ENCODE measurements at places on chromosomes 12 and 14. TPM values are rescaled to one million over a fixed set of nuclear protein-coding genes. Genes with fewer than 3 reads are reported as not detected.

GRCh38 chr12:8996682-8997405 is 7.5 kb downstream of the KLRG1 start:
- no peak for ATAC-seq

- ATAC-seq: peak; percentile 71
Measured at GRCh38 chr12:117854339-117855012, 114.3 kb downstream of the KSR2 start.

- peak; percentile 25 for ATAC-seq
Measured at GRCh38 chr14:84254290-84254689, 1275.7 kb upstream of the FLRT2 start.

Gene CDCA3
- total RNA-seq: 13.9 TPM

DNA sequence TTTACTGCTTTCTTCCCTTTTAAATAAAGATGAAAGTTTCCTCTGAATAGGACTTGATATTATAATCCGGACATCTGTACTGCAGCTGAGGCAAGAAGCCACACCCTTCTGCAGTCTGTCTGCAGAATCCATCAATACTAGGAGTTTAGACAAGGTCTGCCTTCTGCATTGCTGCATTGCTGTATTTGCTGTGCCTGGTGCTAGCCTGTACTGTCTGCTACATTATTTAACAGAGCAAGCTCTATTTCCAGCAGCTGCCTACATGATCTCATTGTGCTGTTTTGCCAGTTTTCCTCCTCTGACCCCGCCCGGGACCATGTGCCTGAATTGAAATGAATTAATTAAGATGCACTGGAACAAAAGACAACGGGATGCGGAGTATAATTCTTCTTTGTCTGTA is 1.7 kb downstream of the TUBA1A start:
- ATAC-seq: peak; percentile 15

DNA sequence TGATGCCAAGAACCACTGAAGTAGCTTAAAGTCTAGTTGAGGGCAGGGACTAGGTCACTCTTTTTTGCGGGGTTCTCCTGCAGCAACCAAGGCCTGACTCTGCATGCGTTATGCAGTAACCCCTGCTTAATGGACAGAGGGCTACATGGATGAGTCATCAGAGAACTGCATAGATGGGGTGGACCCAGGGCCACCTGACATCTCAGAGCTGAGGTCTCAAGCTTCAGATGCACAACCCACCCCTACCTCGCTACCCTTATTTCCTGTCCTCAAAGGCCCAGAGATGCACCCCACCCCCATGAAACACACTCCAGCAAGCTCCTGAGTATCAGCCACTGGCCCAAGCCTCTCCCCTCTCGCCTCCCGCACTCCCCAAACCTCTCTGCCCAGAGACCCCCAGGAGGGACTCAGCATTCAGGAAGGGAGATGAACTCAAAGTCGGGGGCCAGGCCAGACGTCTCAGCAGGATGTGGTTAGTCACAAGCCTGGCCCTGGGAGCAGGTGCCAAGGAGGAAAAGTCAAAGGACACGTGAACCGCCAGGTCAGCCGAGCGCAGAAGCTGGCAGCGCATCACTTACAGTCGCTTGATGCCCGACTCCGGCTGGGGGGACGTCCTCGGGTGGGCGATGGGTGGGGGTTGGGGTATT is 25.8 kb downstream of the SNRNP35 start:
- no peak for ATAC-seq

GRCh38 chr14:52553002-52553670 is 500 bp downstream of the GPR137C start:
- peak; percentile 29 for ATAC-seq

DNA sequence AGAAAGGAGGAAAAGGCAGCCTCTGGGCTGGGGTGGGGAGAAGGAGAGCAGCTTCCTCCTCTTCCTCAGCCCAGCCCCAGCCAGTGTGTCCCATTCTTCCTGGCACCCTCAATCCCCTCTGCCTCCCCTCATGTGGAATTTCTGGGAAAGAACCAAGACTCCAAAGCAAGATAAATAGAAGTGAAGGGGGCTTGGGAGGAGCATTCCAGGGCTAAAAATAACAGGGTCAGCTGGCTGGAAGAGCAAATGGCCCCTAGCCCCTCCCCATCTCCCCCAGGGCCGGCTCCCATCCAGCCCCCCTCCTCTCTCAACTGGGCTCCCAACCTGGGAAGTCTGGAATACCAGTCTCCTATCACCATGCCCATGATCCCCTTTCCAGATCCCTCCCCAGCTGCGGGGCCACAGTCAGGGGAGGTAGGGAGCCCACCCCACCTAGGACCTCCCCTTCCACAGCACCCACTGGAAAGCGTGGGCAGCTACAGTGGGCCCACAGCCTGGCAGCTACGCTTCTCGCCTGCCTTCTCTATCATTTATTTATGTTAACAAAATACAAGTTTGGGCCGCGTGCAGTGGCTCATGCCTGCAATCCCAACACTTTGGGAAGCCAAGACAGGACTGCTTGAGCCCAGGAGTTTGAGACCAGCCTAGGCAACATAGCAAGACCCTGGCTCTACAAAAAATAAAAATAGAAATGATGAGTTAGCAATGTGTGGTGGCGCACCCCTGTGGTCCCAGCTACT is 88.3 kb downstream of the IRF2BPL start:
- no peak for ATAC-seq

- no peak for ATAC-seq
Measured at GRCh38 chr12:78555802-78556201, 308.8 kb upstream of the SYT1 start.

GRCh38 chr14:50027816-50028215 is 88.6 kb downstream of the VCPKMT start:
- no peak for ATAC-seq

GRCh38 chr12:25767606-25768005 is 190.9 kb upstream of the RASSF8 start:
- ATAC-seq: no peak

- no peak for ATAC-seq
Measured at GRCh38 chr12:106978035-106978800, 8.7 kb downstream of the MTERF2 start.

GRCh38 chr12:105275997-105276733 is 40.2 kb upstream of the APPL2 start:
- ATAC-seq: peak; percentile 91

DNA sequence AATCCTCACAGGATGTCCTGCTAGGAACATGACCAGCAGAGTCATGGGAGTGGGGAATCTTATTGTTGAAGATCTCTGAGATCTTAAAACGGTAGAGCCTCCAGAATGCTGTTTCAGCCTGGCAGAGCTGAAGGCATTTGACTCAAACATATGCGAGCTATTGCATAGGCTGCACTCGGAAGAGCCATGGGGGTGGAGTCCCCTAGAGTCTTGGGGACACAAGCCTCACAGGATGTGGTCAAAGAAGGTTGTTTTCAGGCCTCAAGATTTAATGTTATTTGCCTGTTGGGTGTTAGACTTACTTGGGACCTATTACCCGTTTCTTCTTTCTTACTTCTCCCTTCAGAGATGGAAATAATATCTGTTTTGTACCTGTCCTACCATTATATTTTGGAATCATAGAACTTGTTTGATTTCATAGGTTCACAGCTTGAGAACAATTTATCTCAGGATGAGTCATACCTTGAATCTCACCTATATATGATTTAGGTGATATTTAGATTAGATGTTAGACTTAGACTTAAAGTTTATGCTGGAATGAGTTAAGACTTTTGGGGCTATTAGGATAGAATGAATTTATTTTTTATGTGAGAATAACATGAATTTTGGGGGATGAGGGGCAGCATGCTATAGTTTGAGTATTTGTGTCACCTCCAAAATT is 172.2 kb upstream of the ATP2B1 start:
- peak; percentile 77 for ATAC-seq

Gene NEUROD4
- total RNA-seq: not detected

Gene KCNH5
- not detected for total RNA-seq

- no peak for ATAC-seq
Measured at GRCh38 chr14:72715850-72716228, 178.1 kb downstream of the DPF3 start.

Gene TMPRSS12
- not detected for total RNA-seq

DNA sequence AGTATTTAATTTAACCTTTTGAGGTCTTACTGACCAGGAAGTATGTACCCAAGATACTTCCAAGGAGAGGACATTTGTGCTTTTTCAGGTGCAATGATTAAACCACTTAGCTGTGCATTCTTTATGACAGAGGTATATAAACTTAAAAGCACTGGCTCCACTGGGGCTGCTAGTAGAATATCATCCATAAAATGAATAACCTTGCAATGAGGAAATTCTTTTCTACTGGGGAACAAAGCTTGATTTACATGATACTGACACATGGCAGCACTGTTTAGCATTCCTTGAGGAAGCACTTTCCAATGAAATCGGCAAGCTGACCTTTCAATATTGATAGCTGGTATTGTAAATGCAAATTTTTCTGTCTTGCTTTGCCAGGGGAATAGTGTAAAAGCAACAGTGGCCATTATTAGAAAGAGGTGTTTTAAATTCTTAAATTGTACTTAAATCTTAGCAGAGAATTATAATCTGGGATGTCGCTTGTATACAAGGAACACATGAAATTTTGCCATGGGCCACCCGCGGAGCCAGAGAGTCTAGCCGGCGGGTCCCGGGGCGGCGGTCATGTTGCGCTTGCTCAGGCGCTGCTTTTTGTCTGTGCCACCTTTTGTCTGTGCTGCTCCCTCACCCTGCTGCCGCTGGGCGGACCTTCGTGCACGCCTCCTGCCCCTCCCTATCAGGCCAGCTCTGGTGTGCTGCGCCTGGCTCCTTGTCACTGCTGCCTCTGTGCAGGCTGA is 20.9 kb upstream of the BLTP3B start:
- peak; percentile 98 for ATAC-seq
